ENCODE measurements at places on chromosomes 5 and 9. TPM values are rescaled to one million over a fixed set of nuclear protein-coding genes. Genes with fewer than 3 reads are reported as not detected.

DNA sequence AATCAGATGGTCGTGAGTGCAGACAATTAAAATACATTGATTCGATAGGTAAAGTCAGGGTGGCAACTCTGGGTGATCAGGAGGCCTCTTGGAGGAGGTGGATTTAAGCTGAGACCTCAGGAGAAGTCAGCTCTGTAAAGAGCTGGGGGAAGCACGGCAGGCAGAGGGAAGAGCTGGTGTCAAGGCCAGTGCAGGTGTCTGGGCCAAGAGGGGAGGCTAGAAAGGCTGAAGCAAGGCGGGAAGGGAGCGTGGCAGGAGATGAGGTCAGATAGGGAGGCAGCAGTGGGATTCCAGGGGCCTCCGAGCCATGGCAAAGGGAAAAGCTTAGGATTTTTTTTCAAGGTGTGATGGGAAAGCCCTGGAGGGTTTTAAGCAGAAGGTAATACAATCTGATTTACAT is 178.7 kb downstream of the FSTL4 start:
- no peak for DNase-seq
- H3K27me3 ChIP-seq, result no peaks in the 10 kb centered on the region
- peaks cover 3% of the 10 kb centered on the region for H3K4me1 ChIP-seq
- H3K4me3 ChIP-seq, result no peak overlapping the region
- no peak overlapping the region for H3K27ac ChIP-seq

PCDHA5 gene
- total RNA-seq, result 11.8 TPM

JAK2 gene
- total RNA-seq, result 5.8 TPM

DNA sequence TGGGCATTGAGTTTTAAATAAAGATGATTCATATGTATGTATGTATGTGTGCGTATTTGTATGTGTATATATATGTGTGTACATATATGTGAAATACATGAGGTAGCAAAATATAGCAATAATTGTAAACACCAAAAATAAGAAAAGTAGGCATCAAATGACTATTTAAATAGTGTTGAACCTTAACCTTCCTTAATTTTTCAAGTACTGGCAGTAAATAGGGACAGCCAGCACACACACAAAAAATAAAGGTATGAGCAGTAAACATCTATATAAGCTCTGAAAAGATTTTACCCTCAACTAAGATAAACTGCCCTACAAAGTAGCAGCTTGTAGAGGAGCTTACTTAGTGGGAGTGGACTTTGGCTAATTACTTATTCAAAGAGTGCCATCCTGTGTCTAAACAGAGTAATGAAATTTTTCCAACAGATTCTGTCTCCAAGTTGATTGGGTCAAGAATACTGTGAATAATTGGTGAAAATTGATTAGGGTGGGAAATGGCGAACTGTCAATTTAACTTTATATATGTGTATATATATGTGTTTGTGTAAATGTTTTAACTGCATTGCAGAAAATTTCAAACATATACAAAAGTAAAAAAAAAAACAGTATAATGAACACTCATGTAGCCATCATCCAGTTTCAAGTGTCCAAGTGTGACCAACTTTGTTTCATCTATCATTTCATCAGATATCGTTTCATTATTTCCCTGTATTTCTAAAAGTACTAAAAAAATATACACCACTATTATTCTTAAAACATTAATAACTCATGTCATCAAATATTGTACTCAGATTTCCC is 2.0 kb upstream of the ADAMTS6 start:
- DNase-seq, result no peak
- no peak overlapping the region for H3K27ac ChIP-seq
- peak overlapping the region; percentile 91 for H3K4me3 ChIP-seq

MPDZ gene
- 38.7 TPM for total RNA-seq

DNA sequence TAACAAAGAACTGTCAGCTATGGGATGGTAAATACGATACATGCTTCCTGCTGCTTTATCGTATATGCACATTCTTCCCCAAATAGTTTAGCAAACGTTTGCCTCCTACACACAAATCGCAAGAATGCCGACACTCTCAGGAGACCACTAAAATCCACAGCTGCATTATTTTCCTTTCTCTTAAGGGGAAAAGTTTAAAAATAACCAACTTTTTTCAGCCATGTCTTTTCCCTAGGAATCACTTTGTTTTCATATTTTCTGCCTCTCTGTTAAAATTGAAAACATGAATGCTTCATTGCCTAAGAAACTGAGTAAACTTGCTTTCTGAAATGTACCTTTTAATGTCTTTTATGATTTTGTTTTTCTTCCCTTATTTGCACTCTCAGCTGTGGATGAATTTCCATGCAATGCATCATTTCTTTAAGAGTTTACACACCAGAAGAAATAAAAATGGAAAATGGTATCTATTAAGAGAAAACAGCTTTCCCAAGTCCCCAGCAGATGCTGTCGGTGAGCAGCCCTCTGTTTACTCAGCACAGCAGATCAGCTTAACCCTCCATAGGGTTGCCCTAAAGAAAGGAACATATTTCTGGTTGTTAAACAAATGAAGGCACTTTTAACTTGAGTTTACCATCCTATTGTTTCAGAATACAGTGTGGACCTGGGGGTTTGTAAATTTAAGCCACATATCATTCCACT is 66.2 kb downstream of the IZUMO3 start:
- no peaks in the 10 kb centered on the region for H3K27me3 ChIP-seq
- H3K36me3 ChIP-seq, result no peaks in the 10 kb centered on the region
- no peak for DNase-seq
- H3K27ac ChIP-seq, result peak overlapping the region; percentile 62
- peaks cover 20% of the 10 kb centered on the region for H3K4me1 ChIP-seq

GRCh38 chr5:168481330-168481788 is 4.9 kb upstream of the RARS1 start:
- H3K4me1 ChIP-seq, result no peaks in the 10 kb centered on the region
- no peaks in the 10 kb centered on the region for H3K27me3 ChIP-seq
- no peak overlapping the region for H3K4me3 ChIP-seq
- H3K27ac ChIP-seq, result no peak overlapping the region

LCN12 gene
- 2.9 TPM for total RNA-seq

SLC6A19 gene
- total RNA-seq, result not detected

DNA sequence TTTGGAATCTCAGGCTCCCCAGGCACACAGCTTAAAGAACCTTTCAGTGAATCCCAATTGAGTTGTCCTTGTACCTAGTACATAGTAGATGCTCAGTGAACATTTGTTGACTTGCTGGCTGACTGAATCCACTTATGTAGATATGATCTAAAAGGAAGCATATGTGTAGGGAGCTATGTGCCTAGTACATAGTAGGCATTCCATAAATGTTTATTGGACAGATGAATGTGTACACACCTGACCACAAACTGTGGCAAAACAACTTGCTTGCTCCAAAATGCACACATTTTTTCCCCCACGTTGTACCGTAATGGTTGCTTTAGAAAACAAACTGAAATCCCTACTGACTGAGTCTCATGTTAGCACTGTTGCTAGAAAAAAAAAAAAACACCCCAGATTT is 80.2 kb upstream of the IL12B start:
- no peaks in the 10 kb centered on the region for H3K36me3 ChIP-seq
- no peak overlapping the region for H3K27ac ChIP-seq
- no peaks in the 10 kb centered on the region for H3K4me1 ChIP-seq
- no peak overlapping the region for H3K4me3 ChIP-seq
- no peak for DNase-seq

DNA sequence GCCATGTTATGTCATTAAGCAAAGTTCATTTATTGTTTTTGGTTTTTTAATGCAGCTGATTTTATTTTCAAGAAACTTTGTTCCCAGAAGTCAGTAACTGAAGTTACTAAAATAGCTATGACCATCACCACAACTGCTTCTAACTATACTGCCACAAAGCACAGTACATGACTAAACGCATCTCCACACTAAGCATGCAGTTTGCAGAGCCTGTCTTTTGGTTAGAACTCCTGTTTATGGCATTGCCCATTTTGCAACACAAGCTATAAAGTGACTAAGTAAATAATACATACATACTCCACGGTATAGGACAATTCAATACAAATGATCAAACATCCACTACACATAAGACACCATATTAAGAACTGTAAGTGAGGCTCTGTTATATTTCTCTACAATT is 109.7 kb downstream of the MLLT3 start:
- DNase-seq, result no peak
- peaks cover 7% of the 10 kb centered on the region for H3K4me1 ChIP-seq
- H3K27ac ChIP-seq, result no peak overlapping the region
- no peaks in the 10 kb centered on the region for H3K36me3 ChIP-seq
- no peak overlapping the region for H3K4me3 ChIP-seq

DNA sequence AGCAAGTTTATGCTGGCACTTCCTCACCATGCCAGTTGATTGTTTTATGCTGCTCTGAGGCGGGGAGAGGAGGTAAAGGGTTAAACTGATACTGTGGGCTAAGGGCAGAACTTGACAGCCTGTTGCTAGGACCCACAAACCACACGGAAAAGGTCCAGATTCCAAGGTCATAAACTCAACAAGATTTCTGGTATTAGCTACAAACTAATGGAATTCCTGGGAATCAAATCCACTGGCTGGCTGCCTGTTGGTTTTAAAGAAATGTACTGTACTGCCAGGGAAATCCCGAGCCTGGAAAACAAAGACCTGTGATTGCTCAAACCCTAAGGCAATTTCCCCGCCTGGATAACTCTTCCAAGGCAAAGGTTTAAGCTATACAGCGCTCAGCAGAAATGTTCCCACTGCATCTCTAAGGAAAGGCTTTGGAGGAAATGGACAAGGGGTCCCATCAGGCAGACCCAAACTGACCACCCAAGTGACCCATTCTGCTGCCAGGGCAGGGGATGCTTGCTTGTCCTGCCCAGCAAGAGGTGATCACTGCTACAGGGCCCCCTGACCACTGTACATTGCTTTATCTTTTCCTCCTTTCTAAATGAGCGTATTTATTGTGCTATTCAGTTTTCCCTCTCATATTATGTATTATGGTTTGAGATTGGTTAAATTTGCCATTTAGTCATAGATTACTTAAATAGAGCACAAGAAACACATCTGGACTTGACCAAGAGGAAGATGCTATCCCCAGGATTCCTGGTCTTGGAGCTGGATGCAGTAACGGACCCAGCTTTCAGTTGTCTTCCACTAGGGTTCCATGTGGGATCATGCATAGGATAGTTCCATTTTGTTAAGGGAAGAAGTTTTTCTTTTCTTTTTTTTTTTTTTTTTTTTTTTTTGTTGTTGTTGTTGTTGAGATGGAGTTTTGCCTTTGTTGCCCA is 124.3 kb downstream of the SUSD1 start:
- H3K36me3 ChIP-seq, result peaks cover 8% of the 10 kb centered on the region
- DNase-seq, result no peak
- no peak overlapping the region for H3K27ac ChIP-seq
- no peak overlapping the region for H3K4me3 ChIP-seq

DNA sequence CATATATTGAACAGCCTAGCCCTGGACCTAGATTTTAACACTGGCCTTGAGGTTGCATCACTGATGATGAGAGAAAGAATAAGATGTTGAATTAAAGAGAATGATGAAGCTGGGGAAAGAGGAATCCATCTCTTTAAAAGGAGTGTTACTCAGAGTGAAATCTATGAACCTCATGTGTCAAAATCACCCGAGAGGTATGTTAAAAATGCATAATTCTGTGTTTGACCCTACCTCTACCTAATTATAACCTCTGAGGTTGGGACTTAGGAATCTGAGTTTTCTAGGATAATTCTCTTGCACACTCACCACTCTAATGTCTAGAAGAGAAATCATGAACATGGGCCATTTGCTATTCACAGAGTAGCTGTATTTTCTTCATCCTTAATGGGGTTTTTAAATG is 479.4 kb downstream of the ENC1 start:
- H3K27ac ChIP-seq, result no peak overlapping the region
- peaks cover 21% of the 10 kb centered on the region for H3K4me1 ChIP-seq
- no peak for DNase-seq
- H3K27me3 ChIP-seq, result peaks cover 8% of the 10 kb centered on the region
- H3K4me3 ChIP-seq, result no peak overlapping the region
- H3K36me3 ChIP-seq, result no peaks in the 10 kb centered on the region

- no peaks in the 10 kb centered on the region for H3K36me3 ChIP-seq
- H3K27me3 ChIP-seq, result peaks cover 5% of the 10 kb centered on the region
- DNase-seq, result no peak
- H3K4me3 ChIP-seq, result no peak overlapping the region
- no peaks in the 10 kb centered on the region for H3K4me1 ChIP-seq
Measured at GRCh38 chr5:178241688-178242231, 9.2 kb upstream of the PHYKPL start.

FAM53C gene
- total RNA-seq, result 69.9 TPM

GRCh38 chr5:15354021-15354420 is 146.0 kb upstream of the FBXL7 start:
- no peak overlapping the region for H3K4me3 ChIP-seq
- H3K27me3 ChIP-seq, result no peaks in the 10 kb centered on the region
- no peak for DNase-seq
- H3K4me1 ChIP-seq, result no peaks in the 10 kb centered on the region
- no peaks in the 10 kb centered on the region for H3K36me3 ChIP-seq

GRCh38 chr5:132466433-132467286 is 23.9 kb downstream of the IRF1 start:
- DNase-seq, result no peak
- H3K27ac ChIP-seq, result no peak overlapping the region
- H3K36me3 ChIP-seq, result peaks cover 6% of the 10 kb centered on the region
- peaks cover 18% of the 10 kb centered on the region for H3K4me1 ChIP-seq

EIF4E1B gene
- not detected for total RNA-seq

PCDHGC5 gene
- 4.0 TPM for total RNA-seq

DNA sequence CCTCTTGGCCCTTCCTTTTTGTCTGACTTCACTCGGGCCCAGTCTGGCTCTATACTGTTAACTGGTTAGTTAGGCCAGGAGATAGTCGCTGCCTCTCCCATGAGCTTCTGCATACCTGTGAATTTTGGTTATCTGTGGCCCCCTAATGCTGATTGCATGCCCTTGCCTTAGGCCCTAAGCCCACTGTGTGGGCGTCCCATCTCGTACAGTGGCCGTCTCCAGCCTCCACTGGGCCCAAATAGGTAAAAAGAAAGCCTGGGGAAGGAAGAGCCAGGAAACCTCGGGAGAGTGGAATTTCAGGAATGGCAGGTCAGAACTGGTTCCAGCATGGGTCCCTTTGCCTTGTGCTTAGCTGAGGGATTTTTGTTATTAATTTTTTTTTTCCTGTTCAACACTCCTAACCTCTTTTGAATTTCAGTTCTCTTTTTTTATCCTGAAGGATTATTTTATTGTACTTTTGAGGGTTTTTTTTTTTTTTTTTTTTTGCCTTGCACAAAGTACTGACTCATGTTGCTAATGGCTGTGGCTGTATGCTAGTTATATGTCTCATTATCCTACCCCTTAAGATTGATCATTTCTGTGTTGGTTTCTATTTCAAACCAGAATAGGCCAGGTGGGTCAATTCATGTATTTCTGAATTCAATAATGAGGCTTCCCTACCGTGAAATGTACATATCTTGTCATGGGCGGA is 3.4 kb downstream of the PRRC2B start:
- no peaks in the 10 kb centered on the region for H3K36me3 ChIP-seq
- H3K4me3 ChIP-seq, result peak overlapping the region; percentile 99
- peak overlapping the region; percentile 87 for H3K27ac ChIP-seq
- no peak for DNase-seq
- H3K27me3 ChIP-seq, result peaks cover 13% of the 10 kb centered on the region

DNA sequence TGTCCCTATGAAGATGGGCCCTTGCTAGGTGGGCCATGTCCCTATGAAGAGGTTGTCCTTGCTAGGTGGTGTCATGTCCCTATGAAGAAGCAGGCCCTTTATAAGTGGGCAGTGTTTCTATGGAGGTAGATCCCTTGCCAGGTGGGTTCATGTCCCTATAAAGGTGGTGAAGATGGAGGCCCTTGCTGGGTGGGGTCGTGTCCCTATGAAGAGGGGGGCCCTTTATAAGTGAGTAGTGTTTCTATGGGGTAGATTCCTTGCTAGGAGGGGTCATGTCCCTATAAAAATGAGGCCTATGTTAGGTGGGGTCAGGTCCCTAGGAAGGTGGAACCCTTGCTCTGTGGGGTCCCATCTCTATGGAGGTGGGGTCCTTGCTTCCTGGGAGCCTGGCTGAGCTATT is 283.4 kb upstream of the IRX2 start:
- no peak for DNase-seq
- peaks cover 2% of the 10 kb centered on the region for H3K27me3 ChIP-seq
- H3K4me3 ChIP-seq, result no peak overlapping the region
- no peak overlapping the region for H3K27ac ChIP-seq

CSF1R gene
- total RNA-seq, result not detected

NMUR2 gene
- not detected for total RNA-seq
